Stimulated activated CD4-positive, alpha-beta T cell treated with anti-CD3 and anti-CD28 coated beads, Interleukin-2, amount 100 ng/mL, for 24 hours (primary cell): ENCODE measurements at places on chromosomes 1 and 21.

DNA sequence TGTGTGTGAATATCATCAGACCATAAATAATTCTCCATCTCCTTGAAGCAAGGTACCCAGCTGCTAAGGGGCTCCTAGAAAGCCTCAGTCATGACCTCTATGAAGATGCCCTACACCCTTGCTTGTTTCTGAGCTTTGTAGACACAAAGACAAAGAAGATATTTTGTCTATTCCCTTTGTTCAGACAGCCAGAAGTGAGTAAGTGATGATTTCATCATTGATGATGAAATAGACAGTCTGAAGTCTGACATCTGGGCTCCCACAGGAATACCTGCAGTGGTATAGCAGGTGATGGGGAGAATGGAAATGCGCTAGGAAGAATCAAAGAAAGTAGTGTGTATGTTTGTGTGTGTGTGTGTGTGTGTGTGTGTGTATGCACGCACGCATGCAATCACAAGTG, 82.2 kb upstream of the DPT start:
- DNase-seq = no peak

- no peak for DNase-seq
These were observed 20.3 kb upstream of the CLSTN1 start for GRCh38 chr1:9844106-9844505.

- DNase-seq = no peak
These were observed 198.7 kb downstream of the KCTD3 start for GRCh38 chr1:215765833-215766232.

DNA sequence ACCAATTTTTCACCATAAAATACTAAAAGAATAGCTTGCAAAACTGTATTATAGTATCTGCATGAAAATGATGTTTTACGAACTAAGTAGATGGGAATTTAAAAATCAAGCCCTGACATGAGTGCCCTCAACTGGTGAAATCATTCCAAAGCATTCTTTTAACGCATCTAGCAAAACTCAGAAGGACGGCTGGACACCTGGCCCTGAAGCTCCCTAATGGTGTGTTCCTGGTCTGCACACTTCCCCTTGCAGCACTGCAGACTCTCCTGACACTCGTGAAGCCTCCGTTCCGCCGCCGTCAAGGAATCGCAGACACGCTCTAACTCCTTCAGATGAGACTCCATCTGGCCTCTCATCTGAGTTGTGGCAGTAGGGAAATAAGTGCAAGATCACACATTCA, 39.9 kb downstream of the ODF2L start:
- no peak for DNase-seq

- no peak for DNase-seq
These were observed 10.1 kb upstream of the PAQR7 start for GRCh38 chr1:25885602-25886001.

- DNase-seq = no peak
These were observed 43.8 kb downstream of the SLX9 start for GRCh38 chr21:44983421-44984206.
